Activated T-cell treated with anti-CD3 and anti-CD28 coated beads for 1 hour (primary cell): ENCODE measurements at places on chromosomes 2 and 18.

- DNase-seq, result no peak
Observed at GRCh38 chr2:60495041-60495625, 58.3 kb downstream of the BCL11A start.

DNA sequence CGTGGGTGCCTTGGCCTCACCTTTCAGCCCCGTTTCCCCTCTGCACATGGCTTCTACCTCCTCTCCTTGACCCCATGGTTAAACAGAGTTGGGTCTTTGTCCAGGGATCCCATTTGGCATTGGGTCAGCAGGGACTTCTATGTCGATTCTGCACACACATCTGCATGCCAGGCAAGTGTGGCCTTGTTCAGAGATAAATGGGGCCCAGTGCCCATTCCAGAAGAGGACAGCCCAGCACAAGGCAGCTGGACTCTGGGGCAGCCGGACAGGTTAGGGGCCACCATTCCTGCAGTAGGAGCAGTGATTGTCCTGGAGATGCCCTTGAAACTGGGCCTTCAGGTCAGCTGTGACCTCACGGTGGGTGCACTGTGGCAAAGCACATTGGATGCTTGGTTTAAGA lies 13.1 kb downstream of the CABLES1 start:
- DNase-seq, result no peak

- no peak for DNase-seq
Observed at GRCh38 chr2:10646153-10646552, 43.6 kb downstream of the NOL10 start.

- DNase-seq, result no peak
Observed at GRCh38 chr18:46152436-46152807, 48.2 kb downstream of the HAUS1 start.

GRCh38 chr2:196729418-196729817 lies 70.1 kb downstream of the GTF3C3 start:
- DNase-seq, result no peak

DNA sequence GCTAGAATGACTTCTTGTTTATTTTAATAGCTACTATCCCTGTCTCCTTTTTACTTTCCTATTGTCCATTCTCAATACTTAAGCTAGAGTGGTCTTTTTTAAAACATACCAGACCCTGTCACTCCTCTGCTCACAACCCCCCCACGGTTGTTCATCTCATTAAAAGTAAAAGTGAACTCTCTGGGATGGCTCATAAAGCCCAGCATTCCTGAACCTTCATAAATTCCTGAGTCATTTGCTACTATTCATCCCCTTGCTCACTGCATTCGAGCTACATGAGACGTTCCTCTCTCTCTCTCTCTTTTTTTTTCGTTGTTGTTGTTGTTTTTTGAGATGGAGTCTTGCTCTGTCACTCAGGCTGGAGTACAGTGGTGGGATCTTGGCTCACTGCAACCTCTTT lies 148.7 kb upstream of the DSEL start:
- no peak for DNase-seq

DNA sequence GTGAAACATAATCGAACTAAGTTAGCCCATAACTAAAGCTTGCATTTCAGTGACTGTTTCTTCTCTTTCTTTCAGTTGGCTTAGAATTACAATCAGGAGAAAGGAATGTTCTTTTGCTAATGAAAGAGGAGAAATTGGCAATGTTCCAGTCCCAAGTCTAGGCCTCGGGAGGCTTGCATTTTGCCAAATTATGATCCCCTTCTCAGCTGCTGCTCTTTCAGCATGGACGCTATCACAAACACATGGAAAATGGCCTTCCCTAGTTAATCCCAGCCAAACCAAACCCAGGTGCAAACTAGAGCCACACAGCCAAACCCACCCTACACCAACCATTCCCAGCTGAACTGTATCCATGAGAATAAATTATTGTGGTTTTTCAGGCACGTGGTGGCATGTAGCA lies 605.2 kb upstream of the LRRTM4 start:
- no peak for DNase-seq

DNA sequence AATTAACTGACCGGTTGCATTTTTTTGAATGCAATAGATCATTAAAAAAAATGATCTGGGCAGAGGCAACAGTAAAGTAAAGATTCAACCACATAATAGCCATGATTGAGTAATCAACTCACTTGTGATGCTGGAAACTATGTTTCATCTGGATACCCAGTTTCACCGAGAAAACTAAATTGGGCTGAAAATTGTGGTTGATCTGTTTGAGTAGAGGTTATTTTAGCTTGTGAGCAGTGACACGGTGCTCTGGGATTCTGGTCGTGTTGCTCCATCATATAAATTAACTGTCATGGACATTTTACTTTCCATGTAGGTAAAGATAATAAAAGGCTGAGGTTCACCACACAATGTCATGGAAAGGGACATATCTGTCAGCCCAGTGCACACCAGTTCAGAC lies 58.7 kb downstream of the CD226 start:
- DNase-seq, result no peak

GRCh38 chr18:68699043-68699442 lies 15.9 kb downstream of the TMX3 start:
- no peak for DNase-seq

DNA sequence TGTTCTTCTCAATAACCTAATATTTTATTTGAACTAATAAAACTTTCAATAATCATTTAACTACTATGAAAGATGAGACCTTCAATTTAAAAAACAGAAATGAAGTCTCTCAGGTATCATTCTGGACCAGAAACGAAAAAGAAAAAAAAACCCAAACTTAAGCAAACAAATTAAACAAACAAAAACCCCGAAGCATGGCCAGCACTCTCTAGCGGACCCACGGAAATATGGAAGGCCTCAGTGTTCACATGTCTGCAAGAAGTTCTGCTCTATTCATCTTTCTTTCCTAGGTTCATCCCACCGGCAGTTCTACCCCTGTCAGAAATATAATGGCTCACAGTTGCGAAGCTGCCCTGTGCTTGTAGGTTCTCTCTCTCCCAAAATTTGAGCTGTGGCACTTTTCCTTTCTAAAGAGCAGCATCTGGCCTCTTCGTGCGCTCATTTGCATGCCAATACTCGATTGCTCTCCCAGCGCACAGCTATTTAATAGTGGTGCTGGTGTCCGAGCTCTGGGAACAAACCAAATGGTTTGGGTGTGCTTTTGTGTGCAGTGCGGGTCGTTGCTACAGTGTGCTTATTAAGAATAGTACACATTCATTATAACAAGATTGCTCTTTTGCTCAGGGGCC lies 129.0 kb upstream of the ZEB2 start:
- no peak for DNase-seq

GRCh38 chr18:44777457-44778192 lies 96.9 kb downstream of the SETBP1 start:
- no peak for DNase-seq

GRCh38 chr2:144426355-144426754 lies 93.6 kb downstream of the ZEB2 start:
- DNase-seq, result no peak

DNA sequence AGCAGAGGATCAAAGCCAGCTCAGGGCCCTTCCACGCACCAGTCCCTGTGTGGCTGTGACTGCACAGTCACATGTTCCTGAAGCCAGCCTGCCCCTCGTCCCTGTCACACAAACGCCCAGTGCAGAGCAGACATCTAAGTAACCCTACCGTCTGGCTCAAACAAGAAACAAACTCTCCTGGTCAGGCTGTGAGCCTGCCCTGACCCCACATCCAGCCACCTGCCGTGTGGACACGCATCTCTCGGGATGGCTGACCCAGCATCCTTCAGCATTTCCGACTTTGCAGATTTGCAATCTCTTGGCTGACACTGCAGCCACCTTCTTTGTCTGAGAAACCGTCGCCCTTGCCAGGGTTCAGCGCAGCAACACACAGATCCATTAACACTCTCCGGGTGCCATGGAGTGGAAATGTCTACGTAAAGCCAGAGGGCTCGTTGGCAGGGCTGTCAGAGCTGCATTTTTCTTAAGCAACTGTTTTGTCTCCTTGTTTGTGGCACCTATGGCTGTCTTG lies 82.3 kb upstream of the ASAP2 start:
- DNase-seq, result no peak

DNA sequence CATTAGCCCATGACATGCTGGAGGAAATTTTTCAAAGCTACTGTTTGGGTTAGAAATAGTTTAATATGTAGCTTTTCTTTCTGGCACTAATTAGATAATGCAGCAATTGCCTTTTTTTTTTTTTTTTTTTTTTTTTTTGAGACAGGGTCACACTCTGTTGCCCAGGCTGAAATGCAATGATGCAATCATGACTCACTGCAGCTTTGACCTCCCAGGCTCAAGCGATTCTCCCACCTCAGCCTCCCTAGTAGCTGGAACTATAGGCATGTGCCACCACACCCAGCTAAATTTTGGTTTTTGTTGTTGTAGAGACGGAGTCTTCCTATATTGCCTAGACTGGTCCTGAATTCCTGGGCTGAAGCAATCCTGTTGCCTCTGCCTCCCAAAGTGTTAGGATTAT lies 136.2 kb downstream of the SP100 start:
- no peak for DNase-seq

GRCh38 chr2:167946441-167946841 lies 301.0 kb downstream of the STK39 start:
- no peak for DNase-seq

GRCh38 chr18:13934676-13935075 lies 19.3 kb upstream of the MC2R start:
- DNase-seq, result no peak

GRCh38 chr2:232592772-232593395 lies 40.5 kb upstream of the EFHD1 start:
- no peak for DNase-seq

DNA sequence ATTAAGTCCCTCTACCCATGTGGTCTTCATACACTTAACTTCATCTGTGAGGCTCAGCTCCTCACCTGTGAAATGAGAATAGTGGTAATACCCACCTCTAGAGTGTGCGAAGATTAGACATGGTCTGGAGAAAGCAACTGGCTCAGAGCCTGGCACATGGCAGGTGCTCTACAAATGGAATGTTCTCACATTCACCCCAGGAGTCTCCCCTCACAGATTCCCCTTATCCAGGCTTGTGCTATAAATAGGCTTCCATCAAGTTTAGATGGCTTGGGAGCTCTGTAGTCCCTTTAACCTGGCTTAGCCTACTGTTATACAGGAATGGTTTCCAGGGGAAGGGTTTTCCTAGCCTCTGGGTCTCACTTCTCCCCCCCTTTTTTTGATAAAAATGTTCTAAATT lies 455.9 kb downstream of the RNF144A start:
- no peak for DNase-seq

GRCh38 chr2:217831306-217831705 lies 171.5 kb downstream of the TNS1 start:
- DNase-seq, result no peak

GRCh38 chr18:45156946-45157345 lies 458.3 kb upstream of the SLC14A2 start:
- DNase-seq, result no peak

GRCh38 chr2:216643986-216644659 lies 10.9 kb downstream of the IGFBP2 start:
- no peak for DNase-seq

GRCh38 chr18:9684881-9685614 lies 23.1 kb upstream of the RAB31 start:
- DNase-seq, result no peak

DNA sequence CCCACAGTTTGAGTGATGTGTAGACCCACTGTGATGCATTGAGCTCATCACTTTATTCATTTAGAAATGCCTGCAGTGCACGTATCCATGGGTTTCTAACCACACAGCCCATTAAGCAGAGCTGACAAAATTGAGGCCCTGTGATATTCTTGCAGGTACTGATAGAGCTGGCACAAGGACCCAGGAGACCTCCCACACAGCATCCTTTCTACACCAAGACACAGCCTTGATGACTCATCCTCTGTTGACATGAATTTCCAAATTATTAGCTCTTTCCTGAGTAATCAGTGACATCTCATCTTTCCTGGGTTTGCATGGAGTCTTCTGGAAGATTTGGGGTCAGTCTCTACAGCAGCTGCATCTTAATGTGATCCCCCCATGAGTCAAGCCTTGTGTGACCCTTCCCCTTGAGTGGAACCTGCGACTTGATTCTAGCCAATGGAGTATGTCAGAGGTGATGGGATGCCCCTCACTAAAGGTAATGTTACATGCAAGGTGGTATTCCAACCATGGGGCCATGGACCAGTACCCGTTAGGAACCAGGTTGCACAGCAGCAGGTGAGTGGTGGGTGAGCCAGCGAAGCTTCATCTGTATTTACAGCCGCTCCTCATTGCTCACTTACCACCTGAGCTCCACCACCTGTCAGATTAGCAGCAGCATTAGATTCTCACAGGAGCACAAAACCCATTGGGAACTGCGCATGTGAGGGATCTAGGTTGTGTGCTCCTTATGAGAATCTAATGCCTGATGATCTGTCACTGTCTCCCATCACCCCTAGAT lies 181.1 kb upstream of the ARL4C start:
- DNase-seq, result no peak

- DNase-seq, result no peak
Observed at GRCh38 chr2:8870441-8870840, 33.0 kb upstream of the KIDINS220 start.

DNA sequence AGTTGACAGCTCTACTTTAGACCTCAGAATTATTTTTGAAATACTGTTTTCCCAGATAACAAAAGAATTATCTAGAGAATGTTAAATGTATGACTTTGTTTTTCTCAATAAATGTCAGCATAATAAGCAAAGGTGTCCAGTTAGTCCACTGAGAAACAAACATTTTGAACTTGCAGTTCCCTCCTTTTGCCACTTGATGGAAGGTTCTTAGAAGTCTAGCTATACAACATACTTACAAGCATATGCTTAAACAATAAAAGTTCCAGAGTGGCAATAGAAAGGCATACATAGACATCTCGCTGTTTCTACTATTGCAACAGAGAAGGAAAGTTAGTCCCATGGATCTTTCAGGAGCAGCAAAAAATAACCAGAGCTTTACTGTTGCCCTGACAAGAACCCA lies 11.8 kb downstream of the NDUFA10 start:
- DNase-seq, result no peak

DNA sequence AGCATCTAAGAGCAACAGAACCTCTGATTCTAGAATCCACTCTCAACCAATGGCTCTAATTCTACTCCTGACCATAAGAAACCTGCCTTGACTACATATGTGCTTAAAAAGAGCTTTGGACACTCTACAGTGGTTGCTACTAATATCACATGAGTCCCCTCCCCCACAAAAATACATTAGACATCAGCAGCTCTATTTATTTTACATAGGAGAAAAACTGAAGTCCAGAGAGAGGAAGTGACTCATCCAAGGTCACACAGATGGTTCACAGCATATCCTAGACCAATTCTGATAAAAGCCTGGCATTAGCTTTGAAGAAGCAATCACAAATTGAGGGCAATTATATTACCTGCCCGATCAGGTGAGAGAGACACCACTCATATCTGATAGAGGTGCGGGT lies 49.8 kb downstream of the ALK start:
- no peak for DNase-seq

GRCh38 chr2:8514796-8515758 lies 166.8 kb upstream of the ID2 start:
- peak; percentile 28 for DNase-seq

- DNase-seq, result no peak
Observed at GRCh38 chr2:217279556-217279955, 419.7 kb upstream of the TNP1 start.

DNA sequence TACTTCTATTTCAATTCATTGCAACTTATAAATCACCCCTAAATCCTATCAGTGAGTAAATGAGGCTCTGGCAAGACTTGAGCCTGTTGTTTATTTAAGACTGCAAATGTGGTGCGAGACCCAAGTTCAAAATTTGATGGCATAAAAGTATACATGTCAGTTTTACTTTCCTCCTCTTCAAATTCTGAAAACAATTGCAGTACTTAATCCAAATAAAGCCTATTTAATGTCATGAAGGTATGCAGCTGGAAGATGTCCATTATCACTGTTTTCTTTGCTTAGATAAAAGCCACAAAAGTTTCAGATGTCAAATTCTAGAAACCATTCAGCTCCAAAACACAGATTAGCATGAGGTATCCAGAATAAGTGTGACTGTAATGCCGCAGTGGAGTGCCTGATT lies 3.3 kb downstream of the APCDD1 start:
- no peak for DNase-seq
